ENCODE measurements at places on chromosomes 7 and 10.
A peak's percentile ranks its signal among the peaks of the same experiment; 100 is the strongest.

- no peak for DNase-seq
Measured at GRCh38 chr10:124724279-124725027, 19.7 kb downstream of the FAM53B start.

GRCh38 chr7:46440186-46440585 lies 519.1 kb upstream of the IGFBP3 start:
- no peak for DNase-seq

- no peak for DNase-seq
Measured at GRCh38 chr10:61797304-61798153, 104.0 kb upstream of the ARID5B start.

GRCh38 chr7:100208911-100209408 lies 10.8 kb upstream of the PVRIG start:
- DNase-seq, result no peak

DNA sequence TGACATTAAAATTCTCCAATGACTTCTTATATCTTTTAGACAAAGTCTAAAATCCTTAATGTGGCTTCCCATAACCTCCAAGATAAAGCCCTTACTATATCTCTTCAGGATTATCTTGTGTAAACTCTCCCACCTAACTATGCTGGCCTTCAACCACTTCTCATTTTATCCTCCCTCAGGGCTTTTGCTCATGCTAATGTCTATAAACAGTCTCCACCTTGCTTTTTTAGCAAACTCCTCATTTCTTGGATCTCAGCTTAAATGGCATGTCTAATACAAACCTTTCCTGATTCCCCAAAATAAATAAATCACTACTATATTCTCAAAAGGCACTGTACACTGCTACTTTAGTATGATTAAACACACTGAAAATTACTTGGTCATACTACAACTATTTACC lies 181.2 kb downstream of the LRRN3 start:
- DNase-seq, result no peak

DNA sequence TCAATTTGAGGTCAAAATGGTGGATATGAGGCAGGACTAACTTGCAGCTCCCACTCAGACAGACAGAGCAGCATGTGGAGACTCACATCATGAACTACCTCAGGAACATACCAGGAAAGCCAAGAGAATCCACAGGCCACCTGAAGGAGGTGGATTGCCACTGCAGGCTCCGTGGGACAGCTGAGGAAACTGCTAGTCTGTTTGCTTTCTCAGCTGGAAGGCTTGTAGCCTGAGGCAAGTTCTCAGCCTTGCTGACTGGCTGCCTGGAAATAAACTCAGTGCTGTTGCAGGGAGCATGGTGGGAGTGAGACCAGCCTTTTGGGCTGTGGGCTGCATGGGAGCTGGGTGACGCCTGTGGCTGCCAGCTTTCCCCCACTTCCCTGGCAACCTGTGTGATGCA lies 202.9 kb downstream of the ZNF248 start:
- no peak for DNase-seq

DNA sequence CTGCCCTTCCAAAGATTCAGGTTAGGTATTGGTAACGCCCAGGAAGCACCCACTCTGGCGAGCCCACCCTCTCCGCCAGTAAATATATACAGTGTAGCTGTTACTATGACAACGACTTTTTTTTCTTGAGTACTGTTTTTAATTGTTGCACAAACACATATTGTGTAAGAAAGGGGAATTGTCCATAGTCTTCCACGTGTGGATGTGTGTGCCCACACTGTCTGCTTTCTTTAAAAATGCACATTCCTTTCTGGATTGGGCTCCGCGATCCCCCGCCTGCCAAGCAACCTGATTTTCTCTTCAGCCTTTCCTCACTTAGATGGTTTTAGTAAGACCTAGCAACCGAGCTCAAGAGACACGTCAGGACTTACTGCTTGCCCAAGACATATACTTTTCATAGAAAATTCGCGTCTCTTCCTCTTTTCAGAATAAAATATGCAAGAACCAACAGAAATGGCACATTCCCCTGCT lies 247.8 kb downstream of the EBF3 start:
- no peak for DNase-seq

GRCh38 chr7:47937065-47937687 lies 11.1 kb downstream of the PKD1L1 start:
- no peak for DNase-seq

- no peak for DNase-seq
Measured at GRCh38 chr10:21514129-21514817, 11.2 kb downstream of the SKIDA1 start.

DNA sequence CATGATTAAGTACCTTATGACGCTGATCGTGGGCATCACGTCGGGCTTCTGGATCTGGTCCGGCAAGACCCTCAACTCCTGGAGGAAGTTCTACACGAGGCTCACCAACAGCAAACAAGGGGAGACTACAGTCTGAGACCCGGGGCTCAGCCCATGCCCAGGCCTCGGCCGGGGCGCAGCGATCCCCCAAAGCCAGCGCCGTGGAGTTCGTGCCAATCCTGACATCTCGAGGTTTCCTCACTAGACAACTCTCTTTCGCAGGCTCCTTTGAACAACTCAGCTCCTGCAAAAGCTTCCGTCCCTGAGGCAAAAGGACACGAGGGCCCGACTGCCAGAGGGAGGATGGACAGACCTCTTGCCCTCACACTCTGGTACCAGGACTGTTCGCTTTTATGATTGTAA lies 2.5 kb downstream of the FZD1 start:
- DNase-seq, result no peak

DNA sequence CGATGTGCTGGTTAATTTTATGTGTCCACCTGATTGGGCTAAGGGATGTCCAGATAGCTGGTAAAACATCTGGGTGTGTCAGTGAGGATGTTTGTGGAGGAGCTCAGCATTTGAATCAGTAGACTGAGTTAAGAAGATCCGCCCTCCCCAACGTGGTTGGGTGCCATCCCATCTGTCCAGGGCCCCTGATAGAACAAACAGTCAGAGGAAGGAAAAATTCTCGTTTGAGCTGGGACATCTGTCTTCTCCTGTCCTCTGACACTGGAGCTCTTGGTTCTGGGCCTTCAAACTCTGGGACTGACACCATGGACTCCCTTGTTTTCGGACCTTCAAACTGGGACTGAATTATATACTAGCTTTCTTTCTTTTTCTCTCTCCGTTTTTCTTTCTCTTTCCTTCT lies 59.6 kb downstream of the CARD11 start:
- no peak for DNase-seq

DNA sequence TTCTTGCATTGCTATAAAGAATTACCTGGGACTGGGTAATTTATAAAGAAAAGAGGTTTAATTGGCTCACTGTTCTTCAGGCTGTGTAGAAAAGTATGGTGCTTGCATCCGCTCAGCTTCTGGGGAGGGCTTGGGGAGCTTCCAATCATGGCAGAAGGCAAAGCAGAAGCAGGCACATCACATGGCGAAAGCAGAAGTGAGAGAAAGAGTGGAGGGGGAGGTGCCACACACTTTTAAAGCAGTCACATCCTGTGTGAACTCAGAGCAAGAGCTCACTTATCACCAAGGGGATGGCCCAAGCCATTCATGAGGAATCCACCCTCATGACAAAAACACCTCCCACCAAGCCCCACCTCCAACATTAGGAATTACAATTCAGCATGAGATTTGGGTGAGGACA lies 303.5 kb downstream of the OTUD1 start:
- DNase-seq, result no peak

DNA sequence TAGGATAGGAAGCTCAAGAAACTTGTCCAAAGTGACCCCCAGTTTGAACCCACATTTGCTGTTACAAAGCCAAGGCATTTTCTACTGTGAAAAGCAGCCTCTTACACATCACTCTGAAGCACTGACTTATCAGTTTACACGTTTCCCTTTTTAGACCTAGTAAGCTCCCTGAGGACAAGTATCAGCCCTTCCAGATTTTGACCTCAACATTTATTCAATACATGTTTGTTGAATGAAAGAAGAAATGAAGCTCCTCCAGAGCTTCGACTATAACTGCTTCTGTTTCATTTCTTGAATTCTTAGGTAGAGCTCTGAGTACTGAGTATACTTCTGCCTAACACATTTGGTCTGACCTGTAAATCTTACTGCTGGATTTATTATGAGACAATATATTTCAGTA lies 2.7 kb downstream of the WASL start:
- no peak for DNase-seq

GRCh38 chr7:106218546-106218945 lies 66.2 kb downstream of the NAMPT start:
- DNase-seq, result no peak

DNA sequence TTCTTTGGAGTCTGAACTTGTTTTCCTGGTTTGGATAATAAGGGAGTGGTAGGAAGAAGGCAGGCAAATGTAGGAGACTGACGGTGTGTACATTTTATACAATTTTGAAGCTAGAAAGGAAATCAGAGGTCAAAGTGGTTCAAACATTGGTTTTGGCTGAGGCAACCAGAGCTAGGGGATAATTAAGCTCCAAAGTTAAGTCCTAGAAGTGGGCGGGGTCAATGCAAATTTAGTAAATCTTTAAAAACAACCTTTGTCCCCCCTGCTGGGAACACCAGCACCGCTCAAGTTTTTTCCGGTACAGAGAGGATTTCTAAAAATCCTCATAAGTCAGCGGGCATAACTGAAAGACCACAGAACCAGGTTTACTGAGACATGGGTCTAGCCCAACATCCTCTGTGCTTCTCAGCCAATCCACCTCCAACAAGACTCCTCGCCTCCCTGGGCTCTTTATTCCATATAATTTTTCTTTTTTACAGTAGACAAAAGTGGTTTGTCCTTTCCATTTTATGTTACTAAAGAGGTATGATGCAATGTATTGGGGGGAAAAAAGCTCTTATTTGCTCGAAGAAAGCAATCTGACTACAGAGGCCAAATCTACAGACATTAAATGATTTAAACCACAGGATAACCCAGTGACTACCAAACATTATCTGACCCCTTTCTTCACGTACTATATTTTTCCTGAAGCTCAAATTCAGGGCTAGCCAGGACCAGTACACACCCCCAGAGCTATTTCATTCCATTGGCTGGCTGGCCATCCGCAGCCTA lies 1.6 kb downstream of the GLUD1 start:
- DNase-seq, result peak; percentile 51

DNA sequence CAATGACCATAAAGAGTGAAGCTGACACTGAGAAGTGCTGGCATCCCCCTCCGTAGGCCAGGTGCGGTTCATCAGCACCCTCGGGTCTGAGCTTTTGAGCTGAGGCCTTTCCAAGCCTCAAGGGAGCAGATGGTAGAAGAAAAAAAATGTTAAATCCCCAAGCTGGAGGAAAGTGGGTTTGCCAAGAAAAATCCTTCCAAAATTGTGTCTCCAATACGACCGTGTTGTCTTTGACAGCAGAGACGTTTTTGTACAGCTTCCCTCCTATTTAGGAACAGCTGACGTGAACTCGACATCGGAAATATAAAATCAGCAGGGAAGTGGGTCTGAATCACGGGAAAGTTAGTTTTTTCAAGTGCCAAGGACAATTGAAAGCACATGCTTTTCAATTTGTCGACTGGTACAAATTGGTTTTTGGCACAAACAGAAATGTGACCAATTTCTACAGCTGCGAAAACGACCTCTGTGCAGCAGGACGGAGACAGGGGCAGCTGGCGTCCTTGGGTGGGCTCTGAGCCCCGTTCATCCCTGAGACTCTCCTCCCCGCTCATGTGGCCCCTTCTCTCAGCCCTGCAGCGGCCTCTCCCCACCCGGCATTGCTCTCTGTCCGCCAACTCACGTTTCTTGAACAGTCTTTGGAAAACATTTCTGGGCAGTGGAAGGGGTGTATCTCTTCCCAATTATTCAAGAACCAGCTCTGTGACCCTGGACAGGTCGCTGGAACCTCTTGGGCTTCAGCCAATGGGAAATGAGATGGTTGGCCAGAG lies 89.9 kb downstream of the PAXIP1 start:
- no peak for DNase-seq

GRCh38 chr7:110677405-110677804 lies 413.5 kb upstream of the LRRN3 start:
- DNase-seq, result no peak

DNA sequence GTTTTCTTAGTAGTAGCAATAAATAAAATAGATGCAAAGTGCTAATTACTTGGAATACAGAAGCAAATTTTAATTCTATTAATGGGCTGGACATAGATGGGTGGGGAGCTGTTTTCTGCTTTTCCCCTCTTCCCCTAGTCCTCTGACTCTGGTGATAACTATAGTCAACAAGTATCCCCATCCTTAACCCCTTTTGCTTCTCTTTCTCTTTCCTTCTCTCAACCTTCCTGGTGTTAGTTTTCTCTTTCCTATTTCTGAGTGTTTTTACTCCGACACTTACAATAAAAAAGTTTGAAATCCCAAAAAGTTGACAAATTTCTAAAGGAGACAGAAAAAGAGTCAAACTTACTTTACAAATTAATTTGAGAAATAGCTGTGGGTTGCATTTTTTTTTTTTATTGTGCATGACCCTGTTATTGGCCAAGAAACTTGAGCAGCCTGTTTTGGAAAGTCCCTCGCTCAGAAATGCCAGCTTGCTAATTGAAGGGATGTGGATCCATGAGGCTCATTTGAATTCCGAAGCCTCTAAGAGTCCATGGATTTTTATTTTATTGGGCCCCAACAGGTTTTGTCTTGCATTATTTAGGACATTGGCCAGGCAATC lies 2.4 kb downstream of the FAS start:
- no peak for DNase-seq

DNA sequence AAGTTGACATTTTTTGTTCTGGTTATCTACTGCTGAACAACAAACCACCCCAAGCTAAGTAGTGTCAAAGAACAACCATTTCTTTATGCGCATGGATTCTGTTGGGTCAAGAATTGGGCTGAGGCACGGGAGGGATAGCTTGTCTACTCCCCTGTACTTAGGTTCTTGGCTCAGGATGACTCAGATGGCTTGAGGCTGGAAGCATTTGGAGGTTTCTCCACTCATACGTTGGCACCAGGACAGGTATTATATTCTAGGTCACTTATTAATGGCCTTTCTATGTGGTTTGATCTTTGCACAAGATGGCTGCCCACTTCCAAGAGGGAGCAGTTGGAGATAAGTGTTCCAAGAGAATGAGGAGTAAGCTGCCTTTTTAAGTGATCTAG lies 11.8 kb upstream of the TFAM start:
- DNase-seq, result peak; percentile 47

GRCh38 chr7:28145931-28146330 lies 34.7 kb downstream of the JAZF1 start:
- no peak for DNase-seq

DNA sequence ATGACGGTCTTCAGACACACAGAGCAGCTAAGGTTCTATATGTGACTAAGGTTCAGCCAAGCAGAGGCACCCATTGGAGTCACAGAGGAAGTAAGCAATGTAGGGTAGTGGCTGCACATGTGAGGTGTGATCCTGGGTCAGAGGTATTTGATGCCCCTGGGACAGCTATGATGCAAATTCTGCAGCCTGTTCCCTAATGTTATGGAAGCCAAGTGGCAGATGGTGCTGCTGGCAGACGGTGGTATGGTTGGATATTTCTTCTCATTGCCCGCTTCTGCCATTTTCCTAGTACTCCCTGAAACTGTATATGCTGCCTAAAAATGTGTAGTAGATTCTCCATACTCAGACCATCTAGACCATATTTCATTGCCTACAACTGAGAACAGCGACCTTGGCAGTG lies 7.2 kb downstream of the TAS2R16 start:
- no peak for DNase-seq

DNA sequence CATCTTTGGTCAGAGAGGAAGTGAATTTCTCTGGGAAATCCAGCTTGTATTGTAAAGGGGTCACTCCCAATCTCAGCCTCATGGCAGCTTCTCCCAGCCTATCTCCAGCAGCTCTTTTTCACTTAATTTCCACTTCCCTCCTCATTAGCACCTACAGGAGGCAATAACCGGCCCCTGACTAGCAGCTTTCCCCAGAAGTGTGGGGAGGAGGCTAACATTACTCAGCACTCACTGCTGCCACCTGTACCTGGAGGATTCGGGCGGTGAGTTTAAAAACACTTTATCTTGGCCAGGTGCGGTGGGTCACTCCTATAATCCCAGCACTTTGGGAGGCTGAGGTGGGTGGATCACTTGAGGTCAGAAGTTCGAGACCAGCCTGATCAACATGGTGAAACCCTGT lies 3.8 kb downstream of the NODAL start:
- DNase-seq, result no peak

Measured in ELR (cell line).